ENCODE measurements at places on chromosomes 16 and 17.
A peak's percentile ranks its signal among the peaks of the same experiment; 100 is the strongest.

GRCh38 chr17:40517981-40518380, 16.6 kb upstream of the TNS4 start:
- peaks cover 71% of the 10 kb centered on the region for H3K4me1 ChIP-seq
- no peak overlapping the region for H3K4me3 ChIP-seq
- no peaks in the 10 kb centered on the region for H3K27me3 ChIP-seq
- DNase-seq, result no peak
- H3K36me3 ChIP-seq, result no peaks in the 10 kb centered on the region
- H3K27ac ChIP-seq, result peak overlapping the region; percentile 84

GRCh38 chr16:66211651-66212050, 154.8 kb upstream of the CDH5 start:
- no peaks in the 10 kb centered on the region for H3K27me3 ChIP-seq
- H3K4me1 ChIP-seq, result no peaks in the 10 kb centered on the region
- H3K4me3 ChIP-seq, result no peak overlapping the region
- H3K36me3 ChIP-seq, result no peaks in the 10 kb centered on the region

- H3K4me1 ChIP-seq, result no peaks in the 10 kb centered on the region
- no peak for DNase-seq
- no peaks in the 10 kb centered on the region for H3K36me3 ChIP-seq
- H3K27me3 ChIP-seq, result no peaks in the 10 kb centered on the region
- no peak overlapping the region for H3K27ac ChIP-seq
Observed at GRCh38 chr17:32315171-32315570, 26.8 kb downstream of the C17orf75 start.

GRCh38 chr16:69094501-69094900, 11.0 kb upstream of the HAS3 start:
- H3K36me3 ChIP-seq, result no peaks in the 10 kb centered on the region
- H3K27ac ChIP-seq, result no peak overlapping the region
- H3K4me3 ChIP-seq, result no peak overlapping the region
- H3K27me3 ChIP-seq, result no peaks in the 10 kb centered on the region
- no peak for DNase-seq
- peaks cover 6% of the 10 kb centered on the region for H3K4me1 ChIP-seq

- H3K27ac ChIP-seq, result no peak overlapping the region
- peaks cover 37% of the 10 kb centered on the region for H3K4me1 ChIP-seq
- H3K4me3 ChIP-seq, result no peak overlapping the region
- H3K27me3 ChIP-seq, result no peaks in the 10 kb centered on the region
- no peak for DNase-seq
Observed at GRCh38 chr17:59890720-59891119, 2.0 kb downstream of the TUBD1 start.

Data from vagina (tissue), 2 donors.